ENCODE measurements at places on chromosomes 2 and 18.

DNA sequence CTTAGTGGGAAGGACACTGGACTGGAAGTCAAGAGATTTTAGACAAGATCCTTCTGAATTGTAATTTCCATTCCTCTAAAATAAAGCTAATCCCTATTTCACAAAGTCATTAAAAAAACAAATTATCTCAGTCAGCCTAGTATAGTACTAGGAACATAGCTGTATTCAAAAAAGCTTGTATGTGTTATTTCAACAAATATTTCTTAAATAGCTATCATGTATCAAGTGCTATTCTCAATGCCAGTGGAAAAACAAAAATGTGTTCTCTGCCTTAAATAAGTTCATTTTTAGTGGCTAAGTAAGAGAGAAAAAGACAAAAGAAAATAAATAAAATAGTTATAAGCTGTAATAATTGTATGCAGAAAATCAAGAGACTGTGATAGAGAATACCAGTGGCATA, 541.8 kb upstream of the CDH2 start:
- DNase-seq: no peak

DNA sequence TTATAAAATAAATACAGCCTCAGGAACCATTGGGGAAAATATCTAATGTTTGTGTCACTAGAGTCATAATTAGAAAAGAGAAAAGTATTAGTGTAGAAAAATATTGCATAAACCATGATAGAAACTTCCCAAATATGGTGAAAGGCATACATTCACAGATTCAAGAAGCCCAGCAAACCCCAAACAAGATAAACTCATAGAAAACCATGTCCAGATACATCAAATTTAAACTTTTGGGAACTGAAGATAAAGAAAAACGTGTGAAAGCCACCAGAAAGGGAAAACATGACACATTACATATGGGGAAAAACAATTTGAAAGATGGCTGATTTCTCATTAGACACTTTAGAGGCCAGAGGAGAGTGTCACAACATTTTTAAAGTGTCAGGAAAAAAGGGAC, 236.5 kb upstream of the FN1 start:
- no peak for DNase-seq

GRCh38 chr2:48733067-48733503, 22.4 kb downstream of the LHCGR start:
- DNase-seq: no peak

- no peak for DNase-seq
Measured at GRCh38 chr2:112640800-112641675, 4.7 kb upstream of the SLC20A1 start.

DNA sequence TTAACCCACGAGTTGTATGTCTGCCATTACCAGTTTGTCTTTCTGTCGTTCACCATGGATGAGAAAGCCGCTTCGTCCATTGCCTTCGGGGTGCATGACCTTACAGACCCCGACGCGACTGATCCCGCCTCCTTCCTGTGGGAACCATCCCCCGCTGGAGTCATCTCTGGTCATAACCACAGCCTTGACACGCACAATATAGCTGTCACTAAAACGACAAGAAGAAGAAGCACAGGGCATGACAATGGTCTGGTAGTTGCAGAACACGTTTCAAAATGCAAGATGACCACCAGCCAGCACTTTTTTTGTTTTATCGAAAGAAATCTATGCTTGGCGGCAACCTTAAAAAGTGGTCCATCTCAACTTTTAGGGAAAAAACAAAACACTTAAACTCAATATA, 87.7 kb downstream of the SPRED2 start:
- no peak for DNase-seq

DNA sequence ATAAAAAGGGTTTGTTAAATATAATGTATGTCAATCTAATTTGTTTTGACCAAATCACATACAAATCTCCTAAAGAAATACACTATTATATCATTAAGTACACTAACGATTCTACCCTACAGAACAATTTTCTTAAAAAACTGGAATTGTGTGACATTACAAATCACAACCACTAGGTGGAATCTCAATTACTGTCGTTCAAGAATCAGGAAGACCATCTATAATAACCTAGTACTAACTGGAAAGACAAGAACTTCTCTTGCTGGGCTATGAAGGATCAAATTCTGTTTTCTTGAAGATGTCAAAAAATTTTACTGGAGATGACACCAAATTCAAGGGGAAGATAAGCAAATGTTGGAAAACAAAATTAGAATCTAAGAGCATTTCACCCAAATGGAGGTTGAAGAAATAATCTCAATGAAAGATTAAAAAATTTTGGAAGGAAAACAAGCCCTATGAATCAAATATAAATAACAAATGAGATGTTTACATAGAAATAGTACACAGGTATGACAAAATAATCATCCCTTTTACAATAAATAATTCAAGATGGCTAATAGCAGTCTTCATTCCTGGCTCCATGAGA, 110.9 kb downstream of the STK39 start:
- no peak for DNase-seq

DNA sequence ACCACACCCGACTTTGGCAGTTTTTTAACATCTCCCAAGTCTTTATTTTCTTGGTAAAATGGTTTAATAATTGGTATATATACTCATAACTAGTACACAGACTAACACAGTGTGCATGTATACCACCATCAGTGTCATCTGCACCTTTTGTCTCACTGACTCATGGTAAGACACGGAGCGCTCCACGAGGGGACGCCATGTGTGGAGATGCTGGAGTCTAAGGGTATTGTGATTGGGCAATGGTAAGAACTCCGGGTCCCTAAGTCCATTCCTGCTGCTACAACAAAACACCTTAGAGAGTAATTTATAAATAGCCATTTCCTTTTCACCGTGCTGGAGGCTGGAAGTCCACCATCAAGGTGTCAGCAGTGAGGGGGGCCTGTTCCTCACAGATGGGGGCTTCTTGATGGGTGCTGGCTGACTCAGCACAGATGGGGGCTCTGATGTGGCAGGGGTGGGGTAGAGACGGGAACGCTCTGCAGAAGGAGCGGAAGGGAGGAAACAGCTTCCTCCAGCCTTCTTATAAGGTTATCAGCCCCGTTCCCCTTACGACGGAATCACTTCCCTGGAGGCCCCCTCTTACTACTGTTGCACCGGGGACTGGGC, 42.0 kb upstream of the EDAR start:
- DNase-seq: no peak

GRCh38 chr2:30897539-30897938, 90.3 kb upstream of the CAPN13 start:
- DNase-seq: no peak

DNA sequence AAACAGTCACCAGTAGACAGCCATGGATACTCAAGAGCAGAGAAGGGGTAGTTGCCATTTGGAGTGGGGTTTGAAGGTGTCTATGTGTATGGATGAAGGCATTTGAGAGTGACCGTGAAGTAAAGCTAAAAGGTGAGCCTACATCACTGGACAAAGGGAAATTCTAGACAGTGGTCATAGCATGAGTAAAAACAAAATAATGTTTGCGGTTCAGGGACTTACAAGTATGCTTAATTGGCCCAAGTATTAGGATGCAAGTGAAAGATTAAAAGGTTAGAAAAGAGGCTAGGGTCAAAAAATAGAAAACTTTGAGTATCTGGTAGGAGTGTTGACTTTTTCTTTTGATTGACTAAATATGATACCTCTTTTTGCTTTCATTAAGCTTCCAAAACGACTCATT, 238.1 kb upstream of the SLC8A1 start:
- no peak for DNase-seq

DNA sequence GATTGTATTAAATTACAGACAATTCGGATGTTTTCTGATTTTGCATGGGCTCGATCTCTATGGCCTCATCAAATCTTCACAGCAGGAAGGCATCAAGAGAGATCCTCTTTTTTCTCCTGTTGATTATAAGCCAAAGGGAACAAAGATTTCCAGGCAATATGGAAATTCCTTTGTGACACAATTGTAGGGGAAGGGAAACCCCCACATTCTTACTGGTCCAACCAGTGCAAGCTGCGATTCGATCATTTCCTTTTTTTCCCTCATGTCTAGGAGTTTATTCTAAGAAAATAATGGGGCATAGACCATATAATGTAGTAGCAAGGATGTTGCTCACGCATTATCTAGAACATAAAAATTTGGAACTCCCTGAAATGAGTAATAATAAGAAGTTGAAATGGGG, 87.7 kb downstream of the LYPD6 start:
- DNase-seq: no peak

DNA sequence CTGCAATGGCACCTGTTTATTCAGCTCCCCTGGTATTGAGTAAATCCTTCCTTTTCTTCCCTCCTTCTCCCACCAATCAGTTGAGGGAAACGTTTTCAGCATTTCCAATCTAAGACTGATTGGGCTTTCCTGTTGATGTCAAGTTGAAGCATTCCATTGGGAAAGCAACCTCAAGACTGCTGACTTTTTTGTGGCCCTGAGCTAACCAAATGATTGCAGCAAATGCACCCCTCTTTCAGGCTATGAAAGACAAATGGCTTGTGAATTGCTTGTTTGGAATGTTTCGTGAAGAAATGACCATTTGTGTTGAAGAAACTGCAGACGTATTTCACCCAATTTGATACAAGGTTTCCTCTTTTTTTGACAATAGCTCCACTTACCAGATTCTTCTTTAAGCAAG, 303.5 kb downstream of the EPHA4 start:
- no peak for DNase-seq

DNA sequence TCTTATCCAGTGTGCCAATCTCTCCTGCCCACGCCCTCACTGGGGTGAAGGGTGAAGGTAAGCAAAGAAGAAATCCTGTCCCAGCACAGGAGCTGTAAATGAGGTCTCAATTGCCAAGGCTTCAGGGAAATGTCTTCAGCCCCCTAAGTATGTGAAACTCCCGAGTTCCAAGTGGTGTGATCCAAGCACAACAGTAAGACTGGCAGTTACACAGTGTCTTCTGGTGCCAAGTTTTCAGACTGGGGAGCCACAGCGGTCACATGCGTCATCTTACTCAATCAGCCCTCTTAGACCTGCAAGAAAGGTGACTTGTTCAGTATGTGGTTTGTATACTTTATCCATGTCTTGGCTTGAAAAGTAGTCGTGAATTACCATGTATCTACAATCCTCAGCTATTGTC, 55.0 kb upstream of the SPRED2 start:
- DNase-seq: no peak

DNA sequence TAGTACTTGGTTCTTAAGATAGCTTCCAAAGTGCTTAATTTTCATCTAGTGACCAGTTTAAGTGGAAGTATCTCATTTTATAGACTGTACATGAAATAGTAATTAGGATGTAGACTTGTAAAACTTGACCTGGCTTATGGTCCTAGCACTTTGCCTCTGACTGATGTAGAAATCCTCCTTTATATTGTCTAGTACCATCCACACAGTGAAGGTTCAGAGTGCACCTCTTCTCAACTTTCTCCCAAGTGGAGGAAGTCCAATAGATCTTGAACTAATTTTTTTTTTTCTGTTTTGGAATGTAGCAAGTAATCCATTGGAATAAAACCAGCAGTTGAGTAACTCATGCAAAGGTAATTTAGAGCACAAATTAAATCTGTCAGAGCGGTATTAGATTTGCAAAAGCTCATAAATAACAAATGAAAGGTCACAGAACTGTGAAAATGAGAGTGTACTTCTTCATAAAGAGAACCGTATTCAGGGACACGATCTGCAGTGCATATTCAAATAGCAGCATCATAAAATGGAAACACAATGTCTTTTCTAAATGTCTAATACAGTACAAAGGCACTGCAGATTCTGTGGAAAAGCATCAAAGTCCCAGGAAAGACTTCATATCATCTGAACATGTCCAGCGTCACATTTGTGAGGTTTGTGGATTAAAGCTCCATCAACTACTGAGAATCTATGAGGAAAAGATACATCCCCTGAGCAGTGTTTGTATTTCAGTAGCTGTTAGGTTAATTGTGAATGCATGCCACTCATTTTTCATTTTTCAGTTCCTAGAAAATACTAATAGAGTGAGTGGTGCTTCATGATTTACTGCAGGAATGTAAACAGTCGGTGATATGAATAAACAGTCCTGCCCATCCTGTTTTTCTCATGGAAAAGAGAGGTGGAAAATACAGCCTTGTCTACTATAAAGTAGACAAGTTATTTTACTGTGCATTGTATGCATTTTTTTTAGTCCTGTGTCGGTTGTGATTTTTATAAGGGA, 100.7 kb downstream of the LYPD6 start:
- no peak for DNase-seq

DNA sequence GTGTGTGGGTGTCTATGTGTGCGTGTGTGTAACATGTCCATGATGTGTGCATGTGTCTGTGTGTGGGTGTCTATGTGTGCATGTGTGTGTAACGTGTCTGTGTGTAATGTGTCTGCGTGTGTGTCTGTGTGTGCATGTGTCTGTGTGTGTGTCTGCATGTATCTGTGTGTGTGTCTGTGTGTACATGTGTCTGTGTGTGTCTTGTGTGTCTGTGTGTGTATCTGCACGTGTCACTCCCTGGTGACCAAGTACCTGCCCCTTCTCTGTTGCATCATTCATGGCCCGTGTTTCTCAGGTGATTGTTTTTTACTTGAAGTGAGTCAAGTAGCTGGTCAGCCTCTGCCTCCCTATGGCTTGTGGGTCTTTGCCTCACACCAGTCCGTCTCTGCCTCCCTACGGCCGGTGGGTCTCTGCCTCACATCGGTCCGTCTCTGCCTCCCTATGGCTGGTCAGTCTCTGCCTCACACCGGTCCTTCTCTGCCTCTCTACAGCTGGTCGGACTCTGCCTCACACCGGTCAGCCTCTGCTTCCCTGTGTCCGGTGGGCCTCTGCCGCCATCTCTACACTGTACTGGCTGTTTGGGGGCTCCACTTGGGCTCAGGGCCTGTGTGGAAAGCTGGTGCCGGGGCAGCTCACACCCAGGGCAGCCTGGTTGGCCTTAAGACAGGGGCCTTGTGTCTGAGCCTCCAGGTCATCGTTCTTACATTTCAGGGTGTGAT, 31.6 kb downstream of the KCNG2 start:
- no peak for DNase-seq

DNA sequence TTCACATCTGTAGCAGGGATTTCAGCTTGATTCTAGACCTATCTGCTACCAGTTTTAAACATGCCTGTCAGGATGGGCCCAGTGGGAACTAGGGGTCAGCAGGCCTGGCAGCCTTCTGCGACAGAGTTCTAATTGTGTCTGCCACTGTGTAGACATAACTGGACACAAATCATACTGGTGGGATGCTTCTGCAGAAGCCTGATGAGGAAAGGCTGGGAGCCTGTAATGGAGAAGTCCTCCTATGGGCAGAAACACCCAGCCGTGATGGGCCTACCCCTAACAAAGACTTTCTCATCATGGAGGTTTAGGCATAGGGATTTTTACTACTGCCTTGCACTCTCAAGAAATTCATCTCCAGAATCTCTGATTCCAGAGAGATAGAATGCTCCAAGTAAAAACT, 166.9 kb downstream of the PDE11A start:
- no peak for DNase-seq

GRCh38 chr2:99836690-99837605, 305.4 kb downstream of the AFF3 start:
- no peak for DNase-seq
